Hematopoietic multipotent progenitor cell treated with erythropoietin and hydrocortisone succinate and interleukin-3 and kit ligand, for 15 days (in vitro differentiated cells): ENCODE measurements at places on chromosomes 11 and 22.

- no peak for DNase-seq
These were observed 2.8 kb downstream of the SLC17A6 start for GRCh38 chr11:22340701-22341587.

- DNase-seq = peak; percentile 60
These were observed 698 bp downstream of the PAK1 start for GRCh38 chr11:77472991-77473800.

- DNase-seq = no peak
These were observed 560.0 kb downstream of the INSC start for GRCh38 chr11:15674756-15675155.

DNA sequence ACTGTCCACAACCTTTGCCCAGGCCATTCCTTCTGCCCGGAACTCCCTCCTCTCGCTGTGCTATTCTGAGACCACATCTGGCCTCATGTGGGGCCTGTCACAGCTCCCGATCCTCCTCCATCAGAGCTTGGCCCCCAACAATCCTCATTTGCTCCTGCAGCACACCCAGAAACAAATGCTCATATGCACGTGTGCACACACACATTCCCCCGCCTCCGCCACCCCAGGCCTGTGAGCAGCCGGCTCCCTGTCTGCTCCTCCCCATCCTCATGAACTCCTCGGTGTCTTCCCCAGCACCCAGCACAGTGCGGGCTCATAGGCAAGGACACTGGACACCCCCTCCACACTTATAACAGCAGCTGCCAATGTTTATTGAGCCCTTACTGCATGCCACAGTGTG is 29.7 kb upstream of the PICK1 start:
- DNase-seq = no peak

DNA sequence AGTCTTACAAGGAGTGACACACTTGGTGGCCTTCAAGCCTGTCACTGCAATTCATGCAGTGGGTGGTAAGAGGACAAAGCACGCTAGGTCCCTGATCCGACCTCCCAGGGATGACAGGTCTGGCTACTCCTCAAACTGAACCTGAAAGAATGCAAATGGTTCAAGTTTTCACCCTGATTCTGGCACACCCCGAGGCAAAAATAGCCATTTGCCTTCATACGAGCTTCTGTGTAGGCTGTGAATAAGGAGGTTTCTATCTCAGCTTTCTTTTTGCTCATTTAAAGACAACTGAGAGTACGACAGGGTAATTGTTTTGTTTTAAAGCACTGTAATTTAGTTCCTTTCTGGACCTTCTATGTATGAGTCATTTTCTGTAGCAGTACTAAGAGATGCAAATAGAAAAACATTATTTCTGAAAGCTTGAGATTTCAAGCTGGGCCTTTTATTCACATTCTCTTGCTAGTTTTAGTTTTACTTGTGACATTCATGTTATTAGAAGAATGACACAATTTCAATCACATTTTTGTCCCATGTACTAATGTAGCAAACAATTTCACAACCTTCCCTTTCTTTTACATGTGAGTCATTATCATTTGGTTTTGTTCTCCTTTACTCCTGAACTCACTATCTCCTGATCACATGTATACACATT is 56.6 kb upstream of the FDX1 start:
- DNase-seq = no peak

DNA sequence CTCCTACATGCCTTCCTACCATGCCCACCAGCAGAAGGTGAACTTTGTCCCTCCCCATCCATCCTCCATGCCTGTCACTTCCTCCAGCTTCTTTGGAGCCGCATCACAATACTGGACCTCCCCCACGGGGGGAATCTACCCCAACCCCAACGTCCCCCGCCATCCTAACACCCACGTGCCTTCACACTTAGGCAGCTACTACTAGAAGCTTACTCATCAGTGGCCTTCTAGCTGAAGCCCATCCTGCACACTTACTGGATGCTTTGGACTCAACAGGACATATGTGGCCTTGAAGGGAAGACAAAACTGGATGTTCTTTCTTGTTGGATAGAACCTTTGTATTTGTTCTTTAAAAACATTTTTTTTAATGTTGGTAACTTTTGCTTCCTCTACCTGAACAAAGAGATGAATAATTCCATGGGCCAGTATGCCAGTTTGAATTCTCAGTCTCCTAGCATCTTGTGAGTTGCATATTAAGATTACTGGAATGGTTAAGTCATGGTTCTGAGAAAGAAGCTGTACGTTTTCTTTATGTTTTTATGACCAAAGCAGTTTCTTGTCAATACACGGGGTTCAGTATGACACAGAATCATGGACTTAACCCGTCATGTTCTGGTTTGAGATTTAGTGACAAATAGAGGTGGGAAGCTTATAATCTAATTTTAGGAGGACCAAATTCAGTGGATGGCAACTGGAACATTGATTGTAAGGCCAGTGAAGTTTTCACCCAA is 56.1 kb downstream of the KCNJ1 start:
- no peak for DNase-seq

DNA sequence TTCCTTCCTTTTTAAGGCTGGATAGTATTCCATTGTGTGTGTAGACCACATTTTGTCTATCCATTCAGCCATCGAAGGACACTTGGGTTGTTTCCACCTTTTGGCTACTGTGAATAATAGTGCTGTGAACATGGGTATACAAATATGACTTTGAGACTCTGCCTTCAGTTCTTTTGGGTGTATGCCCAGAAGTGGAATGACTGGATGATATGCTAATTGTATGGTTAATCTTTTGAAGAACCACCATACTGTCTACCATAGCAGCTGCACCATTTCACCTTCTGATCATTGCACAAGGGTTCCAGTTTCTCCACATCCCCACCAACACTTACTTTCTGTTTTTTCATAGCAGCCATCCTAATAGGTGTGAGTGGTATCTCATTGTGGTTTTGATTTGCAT is 30.3 kb downstream of the SGSM1 start:
- DNase-seq = no peak

DNA sequence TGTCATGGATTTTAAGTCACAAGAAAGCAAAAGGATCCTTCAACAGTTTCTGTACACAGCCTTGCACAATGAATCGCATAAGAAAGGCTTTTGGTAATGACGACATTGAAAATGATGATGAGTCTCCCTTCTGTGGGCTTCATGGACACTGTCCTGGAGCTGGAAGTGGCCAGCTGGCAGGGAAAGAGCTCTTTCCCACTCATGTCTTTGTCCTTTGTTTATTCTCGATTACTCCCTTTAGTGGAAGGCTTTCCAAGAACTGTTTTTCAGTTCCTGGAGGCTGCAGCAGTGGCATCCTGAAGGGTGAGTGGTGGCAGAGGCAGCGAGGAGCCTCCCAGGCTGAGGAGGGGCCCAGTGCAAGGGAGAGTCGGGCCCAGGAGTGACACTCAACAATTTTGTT is 505.2 kb downstream of the NTM start:
- no peak for DNase-seq

- DNase-seq = no peak
These were observed 3.3 kb upstream of the SUSD2 start for GRCh38 chr22:24178021-24178431.

GRCh38 chr22:28917747-28918549 is 34.6 kb downstream of the ZNRF3 start:
- no peak for DNase-seq

GRCh38 chr11:124510279-124510678 is 33.2 kb downstream of the OR8B12 start:
- no peak for DNase-seq

- DNase-seq = no peak
These were observed 150.7 kb downstream of the BLID start for GRCh38 chr11:121965330-121965729.

DNA sequence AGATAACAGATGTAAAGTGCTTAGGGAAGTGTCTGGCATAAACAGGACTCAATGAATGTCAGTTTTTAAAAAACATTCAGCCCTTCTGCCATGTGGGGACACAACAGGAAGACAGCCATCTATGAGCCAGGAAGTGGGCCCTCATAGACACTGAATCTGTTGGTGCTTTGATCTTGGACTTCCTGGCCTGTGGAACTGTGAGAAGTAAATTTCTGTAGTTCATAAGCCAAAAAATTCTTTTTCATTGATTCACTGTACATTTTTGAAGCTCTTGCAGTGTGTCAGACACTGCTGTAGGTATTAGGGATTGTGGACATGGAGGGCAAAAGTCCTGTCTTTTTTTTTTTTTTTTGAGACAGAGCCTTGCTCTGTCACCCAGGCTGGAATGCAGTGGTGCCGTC is 188.6 kb downstream of the HIPK3 start:
- no peak for DNase-seq

DNA sequence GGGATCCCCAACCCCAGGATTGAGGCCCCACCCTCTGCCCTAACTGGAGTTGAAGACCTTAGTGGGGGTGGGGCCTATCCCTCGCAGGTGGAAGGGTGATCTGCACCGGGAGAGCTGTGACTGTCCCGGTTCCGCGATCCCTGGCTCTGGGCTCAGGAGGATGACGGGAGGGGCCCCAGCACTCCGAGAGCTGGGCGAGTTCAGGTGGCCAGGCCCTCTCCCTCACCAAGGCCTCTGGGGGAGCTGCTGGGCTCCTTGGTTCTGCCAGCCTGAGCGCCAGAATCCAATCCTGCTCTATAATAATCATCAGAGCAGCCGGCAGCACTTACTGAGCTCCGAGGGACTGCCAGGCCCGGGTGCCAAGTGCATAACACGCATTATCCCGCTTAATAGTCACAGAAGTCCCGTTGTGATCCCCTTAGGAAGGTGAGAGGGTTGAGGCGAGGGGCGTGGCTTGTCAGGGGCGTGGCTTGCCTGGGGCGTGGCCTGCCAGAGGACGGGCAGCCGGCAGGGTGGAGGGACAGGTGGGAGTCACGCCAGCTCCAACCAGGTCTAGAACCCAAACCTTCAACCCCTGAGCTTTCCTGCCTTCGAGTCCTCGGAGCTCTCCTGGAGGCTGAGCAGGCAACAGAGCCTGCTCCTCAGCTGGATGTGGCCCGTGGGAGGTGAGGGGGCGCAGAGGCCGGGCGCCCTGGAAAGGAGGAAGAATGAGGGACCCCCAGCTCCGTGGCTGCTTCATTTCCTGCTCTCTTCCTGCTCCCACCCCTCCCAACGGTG is 7.3 kb upstream of the SYT7 start:
- DNase-seq = peak; percentile 20

- no peak for DNase-seq
These were observed at the start of gene ST14 for GRCh38 chr11:130159657-130160497. Gene ST14, plus strand, starts transcription at chr11:130159782. Its CDS starts 198 bp downstream, at chr11:130159980.

DNA sequence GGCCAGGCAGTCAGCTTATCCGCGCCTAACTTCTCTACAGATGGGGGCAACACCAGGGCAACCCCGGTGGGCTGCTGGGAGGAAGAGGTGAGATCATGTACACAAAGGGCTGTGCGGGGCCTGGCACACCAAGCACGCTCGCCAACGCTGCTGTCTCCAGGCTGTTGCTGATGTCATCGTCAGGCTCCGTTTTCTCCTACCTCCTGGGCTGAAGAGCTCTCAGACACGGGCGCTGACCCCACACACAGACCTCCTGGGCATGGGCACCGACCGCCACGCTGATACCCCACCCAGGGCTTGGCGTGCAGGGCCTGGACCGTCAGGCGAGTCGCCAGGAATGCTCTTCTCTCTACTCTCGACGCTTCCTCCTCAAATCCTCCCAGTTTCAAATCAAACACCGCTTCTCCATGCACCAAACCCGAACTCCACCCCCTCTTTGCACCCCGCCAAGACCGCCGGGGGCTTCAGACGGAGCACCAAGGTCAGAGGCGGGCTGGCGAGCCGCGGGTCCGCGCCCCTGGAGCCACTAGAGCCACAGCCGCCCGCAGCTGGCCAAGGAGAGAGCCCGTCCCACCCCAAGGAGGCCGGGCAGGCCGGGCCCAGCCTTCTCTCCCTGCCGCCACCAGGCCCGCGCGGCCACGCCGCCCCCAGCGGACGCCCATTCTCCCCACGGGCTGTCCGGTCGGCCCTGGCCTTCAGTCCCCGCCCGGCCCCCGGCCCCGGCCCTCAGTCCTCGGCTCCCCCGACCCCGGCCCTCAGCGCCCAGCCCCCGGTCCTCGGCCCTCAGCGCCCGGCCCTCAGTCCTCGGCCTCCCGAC is 772 bp downstream of the SBF1 start:
- DNase-seq = no peak

DNA sequence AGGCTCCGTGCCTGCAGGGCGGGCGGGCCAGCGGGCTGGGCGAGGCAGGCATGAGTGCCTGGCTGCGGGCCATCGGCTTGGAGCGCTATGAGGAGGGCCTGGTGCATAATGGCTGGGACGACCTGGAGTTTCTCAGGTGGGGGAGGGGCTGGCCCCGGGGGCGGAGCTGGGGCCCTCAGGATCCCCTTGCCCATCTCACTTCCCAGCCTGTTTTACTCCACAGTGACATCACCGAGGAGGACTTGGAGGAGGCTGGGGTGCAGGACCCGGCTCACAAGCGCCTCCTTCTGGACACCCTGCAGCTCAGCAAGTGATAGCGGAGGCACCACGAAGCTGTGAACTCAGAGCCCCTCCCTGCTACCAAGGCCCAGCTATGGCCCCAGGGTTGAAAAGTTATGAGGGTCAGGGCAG is 5.9 kb downstream of the PHOX2A start:
- peak; percentile 55 for DNase-seq

DNA sequence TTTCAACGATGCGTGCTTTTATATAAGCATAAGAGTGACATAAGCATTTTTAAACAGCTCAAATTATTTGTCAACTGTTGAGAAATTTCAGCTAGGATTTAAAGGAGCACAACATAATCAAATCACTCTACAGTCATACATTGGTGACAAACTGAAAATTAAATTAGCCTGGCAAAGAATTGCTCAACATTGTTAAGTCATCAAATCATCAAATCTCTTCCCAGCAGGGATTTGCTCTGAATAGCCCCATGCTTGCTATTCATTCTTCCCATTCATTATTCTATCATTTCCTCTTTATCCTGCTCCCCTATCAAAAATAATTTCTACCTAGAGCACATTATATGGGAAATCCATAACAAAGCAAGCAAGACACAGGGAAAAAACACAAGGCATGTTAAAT is 198.7 kb upstream of the LUZP2 start:
- DNase-seq = no peak

DNA sequence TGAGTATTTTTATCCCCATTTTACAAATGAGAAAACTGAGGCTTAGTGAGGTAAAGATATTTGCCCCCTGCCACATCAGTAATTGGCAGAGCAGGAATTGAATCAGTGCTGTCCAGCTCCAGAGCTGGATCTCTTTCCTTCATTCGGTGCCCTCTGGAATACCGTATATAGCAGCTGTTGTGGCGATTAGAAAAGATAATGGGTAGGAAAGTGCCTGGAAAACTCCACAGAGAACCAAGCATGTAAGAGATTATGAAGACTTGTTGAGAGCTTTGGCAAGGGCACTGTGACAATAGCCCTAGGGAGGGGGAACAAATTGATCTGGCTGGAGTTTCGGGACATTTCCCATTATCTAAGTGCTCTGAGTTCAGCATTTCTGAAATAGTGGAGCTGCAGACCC is 82.5 kb upstream of the TEAD1 start:
- DNase-seq = no peak

GRCh38 chr22:40719599-40719998 is 40.3 kb downstream of the MCHR1 start:
- DNase-seq = no peak

DNA sequence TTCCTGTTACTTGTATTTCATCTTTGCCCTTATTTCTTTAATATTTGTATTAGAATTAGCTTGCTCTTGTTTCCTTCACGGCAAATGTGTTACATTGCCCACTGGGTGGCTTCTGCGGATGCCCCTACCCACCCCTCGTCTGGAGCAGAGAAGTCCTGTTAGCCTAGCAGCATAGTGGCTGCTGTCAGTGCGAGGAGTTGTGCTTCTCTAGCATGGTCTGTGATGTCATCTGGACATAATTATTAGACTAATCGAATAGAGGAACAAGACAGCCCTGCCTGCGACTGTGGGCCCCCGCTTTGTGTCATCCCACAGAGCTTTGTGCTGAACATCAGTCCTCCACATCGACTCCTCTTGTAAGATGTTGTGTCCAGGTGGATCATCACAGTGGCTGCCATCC is 74.5 kb downstream of the PPP6R3 start:
- no peak for DNase-seq

GRCh38 chr11:70555078-70555477 is 156.7 kb downstream of the CTTN start:
- no peak for DNase-seq
